ENCODE measurements at places on chromosomes 1 and 21.

DNA sequence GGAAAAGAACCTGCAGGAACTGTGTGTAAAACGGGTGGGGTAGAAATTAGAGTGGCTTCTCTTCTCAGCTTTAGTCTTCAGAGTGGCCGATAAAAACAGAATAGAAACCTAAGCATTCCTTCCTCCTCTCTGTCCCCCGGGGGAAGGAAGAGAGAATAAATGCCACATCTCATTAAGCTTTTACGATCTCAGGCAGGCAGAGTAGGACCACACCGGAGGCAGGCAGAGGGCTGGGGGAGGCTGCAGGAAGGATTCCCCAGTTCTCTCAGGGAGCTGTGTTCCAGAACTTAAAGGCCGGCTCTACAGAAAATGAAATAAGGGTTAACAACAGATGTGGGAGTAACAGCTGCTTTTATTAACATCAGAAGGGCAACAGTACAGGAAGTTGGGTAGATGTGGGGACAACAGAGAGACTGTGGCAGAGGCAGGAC is 24.5 kb upstream of the MEF2D start:
- no peak for DNase-seq

DNA sequence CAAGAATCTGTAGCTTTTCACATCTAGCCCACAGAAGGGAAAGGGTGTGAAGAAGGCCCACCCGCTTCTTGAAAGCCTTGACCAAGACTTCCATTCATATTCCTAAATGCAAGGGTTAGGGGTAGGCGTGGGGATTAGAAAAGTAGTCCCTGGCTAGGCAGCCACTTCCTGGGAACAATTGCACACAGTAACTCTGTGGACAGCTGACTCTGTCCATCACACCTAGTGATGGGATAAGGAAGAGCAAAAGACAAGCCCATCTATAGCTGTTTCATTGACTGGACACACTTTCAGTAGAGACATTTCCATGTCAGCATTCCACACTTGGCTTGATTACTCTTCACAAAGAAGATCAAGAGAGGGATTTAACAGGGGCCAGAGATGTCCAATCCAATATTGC is 294.2 kb downstream of the PBX1 start:
- DNase-seq: no peak

DNA sequence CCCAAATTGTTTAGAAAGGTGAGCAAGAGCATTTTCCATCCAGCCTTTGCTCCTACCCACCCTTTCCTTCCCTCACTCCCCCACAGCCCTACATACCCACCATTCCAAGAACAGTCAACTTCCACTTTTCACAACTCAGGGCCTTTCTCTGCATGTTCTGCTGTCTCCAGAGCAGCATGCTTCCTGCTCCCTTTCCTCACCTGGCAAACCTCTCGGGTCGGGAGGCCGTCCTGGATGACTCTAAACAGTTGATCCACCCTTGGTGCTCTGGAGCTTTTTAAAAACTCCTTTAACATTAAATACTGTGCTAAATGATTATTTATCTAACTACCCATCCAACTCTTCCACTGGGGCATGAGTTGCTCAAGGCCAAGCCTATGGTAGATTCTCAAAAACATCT is 200.6 kb downstream of the SETD4 start:
- DNase-seq: no peak

GRCh38 chr1:46406881-46407608 is 12.9 kb downstream of the FAAH start:
- peak; percentile 14 for DNase-seq

DNA sequence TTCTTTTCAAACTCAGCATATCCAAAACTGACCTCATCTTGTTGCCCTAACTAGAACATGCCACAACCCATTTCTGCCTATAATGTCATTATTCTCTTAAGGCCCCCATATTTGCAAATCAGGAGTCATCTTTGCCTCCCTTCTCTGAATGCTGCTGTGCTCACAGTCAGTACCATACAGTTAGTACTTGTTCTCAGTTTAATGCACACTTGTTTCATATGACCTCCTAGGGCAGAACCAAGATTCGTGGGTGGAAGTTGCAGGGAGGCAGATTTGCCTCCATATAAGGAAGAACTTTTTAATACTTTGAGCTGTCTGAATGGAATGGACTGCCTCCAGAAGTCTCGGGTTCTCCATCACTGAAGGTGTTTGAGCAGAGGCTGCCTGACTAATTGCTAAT is 9.2 kb downstream of the CAP1 start:
- peak; percentile 57 for DNase-seq
